ENCODE measurements at places on chromosomes 16 and 17.

DNA sequence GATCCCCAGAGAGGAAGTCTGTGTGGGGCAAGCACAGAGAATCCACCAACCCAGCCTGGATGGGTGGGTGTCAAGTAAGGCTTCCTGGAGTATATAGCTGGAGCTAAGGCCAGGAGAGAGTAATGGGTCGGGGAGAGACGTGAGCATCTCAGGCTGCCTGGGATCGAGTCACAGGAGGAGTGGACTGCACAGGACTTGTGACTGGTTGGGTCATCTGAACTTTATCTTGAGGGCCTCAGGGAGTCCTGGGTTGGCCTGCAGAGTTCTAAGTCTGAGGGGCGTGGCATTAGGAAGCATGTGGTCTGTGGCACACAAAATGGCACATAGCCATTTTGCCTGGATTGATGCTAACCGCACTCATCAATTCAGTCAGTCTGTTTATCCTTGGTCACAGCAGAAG lies 1.5 kb downstream of the PLA2G15 start:
- DNase-seq, result peak; percentile 61

GRCh38 chr17:67676305-67676704 lies 41.4 kb upstream of the NOL11 start:
- no peak for DNase-seq

GRCh38 chr17:279776-280175 lies 72.8 kb downstream of the RPH3AL start:
- DNase-seq, result no peak

DNA sequence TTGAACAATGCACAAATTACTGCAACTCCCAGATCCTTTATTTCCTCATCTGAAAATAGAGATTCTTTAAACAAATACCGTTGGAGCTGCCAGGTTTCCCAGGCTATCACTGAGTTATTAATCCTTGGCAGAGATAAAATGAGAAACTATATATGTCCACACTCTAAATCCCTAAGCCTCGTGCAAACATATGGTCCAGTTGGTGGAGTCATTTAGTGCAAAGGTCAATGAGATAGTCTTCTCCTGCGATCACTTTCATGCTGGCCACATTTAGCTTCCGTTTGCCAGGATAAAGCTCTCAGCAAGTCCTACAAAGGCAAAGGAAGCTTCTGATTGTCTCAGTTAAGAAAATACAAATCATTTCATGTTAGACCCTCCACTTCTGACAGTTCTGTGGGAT lies 11.0 kb downstream of the GRIN2A start:
- DNase-seq, result no peak

- DNase-seq, result no peak
Observed at GRCh38 chr17:28700830-28701492, 10.7 kb downstream of the PROCA1 start.

Measured in inflammatory macrophage treated with lipopolysaccharide for 4 hours (primary cell).